Stimulated activated CD4-positive, alpha-beta T cell treated with anti-CD3 and anti-CD28 coated beads, Interleukin-1b, Interleukin-23, amount 100 ng/mL, for 1 hour (primary cell): ENCODE measurements at places on chromosomes 1 and 21.

- no peak for DNase-seq
Measured at GRCh38 chr1:204651843-204652421, 33.6 kb downstream of the LRRN2 start.

DNA sequence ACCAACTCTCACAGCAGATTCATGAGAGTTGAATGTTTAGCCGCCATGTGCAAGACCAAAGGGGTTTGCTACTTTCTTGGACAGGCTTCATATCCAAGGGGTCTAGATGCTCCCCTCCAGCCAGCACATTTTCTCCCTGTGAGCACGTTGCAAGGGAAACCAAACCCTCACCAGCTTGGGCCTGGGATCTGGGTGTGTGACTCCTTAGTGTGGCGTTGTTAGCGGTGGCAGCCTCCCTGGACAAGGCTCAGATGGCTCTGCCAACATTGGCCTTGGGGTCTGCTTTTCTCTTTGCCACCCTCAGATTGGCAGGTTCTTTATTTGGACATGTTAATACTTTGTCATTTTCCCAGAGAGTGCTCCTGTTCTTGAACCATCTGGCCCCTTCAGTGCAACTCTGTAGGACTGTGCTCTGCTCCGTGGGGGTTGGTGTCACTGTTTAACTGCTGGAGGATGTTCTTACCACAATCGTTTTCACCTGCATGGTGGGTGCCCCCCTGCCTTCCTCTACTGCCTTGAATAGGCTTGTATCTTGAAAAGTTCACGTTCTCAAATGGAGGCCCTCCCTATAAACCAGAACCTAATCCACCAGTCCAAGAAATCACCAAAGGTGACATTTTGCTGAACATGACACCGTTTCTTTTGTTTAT is 13.4 kb downstream of the ABCG1 start:
- DNase-seq = no peak

GRCh38 chr1:70043804-70044203 is 161.6 kb downstream of the LRRC40 start:
- no peak for DNase-seq

DNA sequence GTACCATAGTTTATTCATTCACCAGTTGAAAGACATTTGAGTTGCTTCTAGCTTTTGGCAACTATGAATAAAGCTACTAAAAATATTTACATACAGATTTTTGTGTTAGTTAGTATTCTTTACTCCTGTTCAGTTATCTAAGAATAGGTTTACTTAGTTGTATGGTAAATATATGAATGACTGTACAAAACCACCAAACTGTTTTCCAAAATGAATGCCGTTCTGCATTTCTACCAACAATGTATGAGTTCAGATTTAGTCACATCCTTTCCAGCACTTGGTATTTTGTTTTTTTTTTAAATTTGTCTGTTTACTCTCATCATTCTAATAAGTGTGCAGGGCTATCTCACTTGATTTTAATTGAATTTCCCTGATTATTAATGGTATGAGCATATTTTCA is 3.4 kb upstream of the KIFAP3 start:
- DNase-seq = no peak

DNA sequence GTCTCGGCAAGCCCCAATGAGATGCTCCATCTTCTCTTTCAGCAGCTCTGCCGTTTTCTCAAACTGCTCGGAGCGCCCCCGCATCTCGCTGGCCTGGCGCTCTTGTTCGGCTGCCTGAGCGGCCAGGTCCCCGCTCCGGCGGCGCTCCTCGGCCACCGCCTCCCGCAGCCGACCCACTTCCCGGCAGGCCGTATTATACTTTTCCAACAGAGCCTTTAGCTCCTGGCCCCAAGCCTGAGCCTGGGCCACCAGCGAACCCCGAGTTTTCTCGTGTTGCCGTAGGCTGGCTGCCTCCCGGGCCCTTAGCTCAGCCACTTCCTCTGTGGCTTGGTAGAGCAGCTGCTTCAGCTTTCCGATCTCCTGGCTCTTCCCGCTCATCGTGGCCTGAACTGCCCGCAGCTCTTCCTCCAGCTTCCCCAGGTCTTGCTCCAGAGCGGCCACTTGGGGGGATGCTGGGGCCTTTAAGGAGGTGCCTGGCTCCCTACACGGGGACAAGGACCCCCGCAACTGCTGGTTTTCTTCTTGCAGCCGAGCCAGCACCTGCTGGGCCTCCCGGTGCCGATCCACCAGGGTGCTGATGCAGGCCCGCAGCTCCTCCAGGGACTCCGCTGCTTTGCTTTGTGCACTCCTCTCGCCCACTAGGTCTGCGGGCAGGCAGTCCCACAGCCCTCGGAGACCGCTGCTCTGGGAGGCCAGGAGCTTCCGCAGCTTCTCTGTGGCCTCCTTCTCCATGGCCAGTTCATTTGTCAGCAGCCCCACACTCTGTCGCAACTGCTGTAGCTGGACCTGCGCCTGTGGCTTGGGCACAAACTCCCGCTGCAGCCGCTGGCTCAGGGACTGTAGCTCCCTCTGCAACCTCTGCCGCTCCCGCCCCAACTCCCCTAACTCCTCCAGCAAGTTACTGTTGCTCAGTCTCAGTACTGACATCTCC is 13.4 kb upstream of the PIAS3 start:
- no peak for DNase-seq

- no peak for DNase-seq
Measured at GRCh38 chr1:3905266-3905952, 5.3 kb upstream of the C1orf174 start.

- DNase-seq = no peak
Measured at GRCh38 chr21:36024782-36025181, 35.5 kb downstream of the SETD4 start.

DNA sequence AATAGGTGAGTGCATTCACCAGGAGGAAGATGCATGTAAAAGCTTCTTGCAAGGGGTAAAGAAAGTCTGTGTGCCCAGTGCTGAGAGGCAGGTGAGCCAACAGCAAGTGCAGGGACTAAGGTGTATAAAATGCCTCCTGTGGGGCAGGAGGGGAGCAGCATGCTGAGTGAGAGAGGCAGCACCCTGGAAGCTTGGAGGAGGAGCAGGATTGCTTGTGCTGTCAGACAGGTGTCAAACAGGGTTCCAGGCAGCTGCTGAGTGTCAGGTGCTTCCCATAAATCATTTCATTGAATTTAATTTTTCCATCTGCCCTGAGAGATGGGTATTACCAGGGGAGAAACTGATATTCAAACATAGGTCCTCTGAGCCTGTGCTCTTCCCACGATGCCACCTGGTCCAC is 13.9 kb downstream of the BSND start:
- DNase-seq = no peak

GRCh38 chr1:19044471-19044870 is 88.0 kb upstream of the IFFO2 start:
- no peak for DNase-seq

GRCh38 chr1:243312952-243313634 is 57.3 kb downstream of the SDCCAG8 start:
- no peak for DNase-seq

GRCh38 chr1:156076609-156077429 is 5.4 kb downstream of the MEX3A start:
- no peak for DNase-seq

DNA sequence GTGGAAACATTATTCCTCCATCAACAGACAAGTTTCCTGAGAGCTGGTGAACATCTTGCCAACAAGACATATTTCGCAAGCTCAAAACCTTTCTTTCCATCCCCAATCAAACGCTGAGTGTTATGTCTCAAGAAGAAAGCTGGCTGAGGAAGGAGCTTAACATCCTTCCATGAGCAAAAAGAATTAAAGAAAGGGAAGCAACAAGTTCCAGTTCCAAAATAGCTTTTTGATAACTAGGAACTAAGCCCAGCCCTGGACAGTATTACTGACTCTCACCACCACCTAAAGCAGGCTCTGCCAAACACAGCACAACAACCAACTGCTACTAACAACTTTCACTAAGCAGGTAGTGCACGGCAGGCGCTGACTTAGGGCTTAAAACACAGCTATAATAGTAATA is 50.2 kb downstream of the CAPZB start:
- no peak for DNase-seq

GRCh38 chr21:26946744-26947446 is 20.0 kb downstream of the ADAMTS5 start:
- no peak for DNase-seq

DNA sequence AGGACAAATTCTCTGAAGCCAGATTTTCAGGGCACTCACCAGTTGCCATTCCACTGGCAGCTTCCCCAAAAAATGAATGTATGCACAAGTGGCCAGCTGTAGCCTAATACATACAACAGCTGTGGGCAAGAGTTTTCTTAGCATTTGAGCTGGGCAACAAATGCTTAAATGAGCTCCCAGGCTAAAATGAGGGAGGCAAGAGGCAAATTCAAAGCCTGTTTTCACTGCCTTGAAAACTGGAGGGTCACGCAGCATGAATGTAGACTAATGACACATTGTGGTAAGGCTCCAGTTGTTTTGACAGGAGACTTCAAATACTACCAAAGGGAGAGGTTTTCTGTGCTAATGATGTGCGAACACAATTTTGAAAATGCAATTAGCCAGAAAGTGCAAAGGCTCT is 88.2 kb downstream of the TIAM1 start:
- DNase-seq = no peak

DNA sequence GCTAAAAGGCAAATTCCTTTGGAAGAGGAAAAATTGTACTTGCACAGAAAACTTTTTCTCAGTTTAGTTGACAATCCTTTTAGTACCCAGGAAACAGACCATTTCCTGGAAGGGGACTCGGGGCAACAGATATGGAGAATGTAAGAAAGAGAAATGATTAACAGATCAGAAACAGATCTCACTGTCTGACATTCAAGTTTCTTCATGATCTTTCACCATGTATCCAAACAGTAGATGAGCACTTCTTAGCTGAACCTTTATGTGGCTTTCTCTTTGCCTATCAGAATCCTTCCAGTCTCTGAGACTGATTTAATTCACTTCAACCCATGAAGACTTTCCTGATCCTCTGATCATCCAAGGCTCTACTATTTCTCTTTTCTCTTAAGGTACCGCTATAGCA is 2.7 kb downstream of the TTLL7 start:
- no peak for DNase-seq

DNA sequence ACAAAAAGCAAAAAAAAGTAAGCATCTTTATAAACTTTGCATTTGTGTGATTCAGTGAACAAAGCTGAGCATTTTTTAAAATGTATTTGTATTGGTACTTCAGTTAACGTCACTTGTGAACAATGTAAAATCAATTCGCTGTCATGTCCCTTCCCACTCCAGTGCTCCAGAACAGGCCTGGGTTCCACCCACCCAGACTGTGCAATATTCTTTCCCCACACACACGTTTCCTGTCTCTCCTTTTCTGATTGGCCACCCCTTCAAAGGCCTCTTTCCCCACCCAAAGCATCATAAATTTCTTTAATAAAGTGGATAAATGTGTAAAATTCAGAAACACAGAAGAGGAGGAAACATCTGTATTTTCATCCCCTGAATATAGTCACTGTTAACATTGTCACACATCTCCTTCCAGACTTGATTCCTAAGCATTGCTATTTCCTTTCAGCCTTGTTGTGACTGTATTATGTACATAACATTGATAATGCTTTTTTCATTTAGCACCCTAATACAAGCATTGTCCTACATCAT is 12.0 kb downstream of the CLEC20A start:
- no peak for DNase-seq

GRCh38 chr1:57600424-57600823 is 176.6 kb upstream of the DAB1 start:
- DNase-seq = no peak

GRCh38 chr1:244730153-244730933 is 77.4 kb downstream of the DESI2 start:
- DNase-seq = no peak

GRCh38 chr1:60809204-60809980 is 273.0 kb upstream of the NFIA start:
- no peak for DNase-seq

GRCh38 chr1:155241069-155241679 is 14.1 kb downstream of the ENTREP3 start:
- no peak for DNase-seq

GRCh38 chr21:20802631-20803260 is 195.5 kb upstream of the NCAM2 start:
- DNase-seq = no peak

- DNase-seq = no peak
Measured at GRCh38 chr1:15328351-15329103, 81.2 kb upstream of the EFHD2 start.

- no peak for DNase-seq
Measured at GRCh38 chr21:34874684-34875513, 174.2 kb downstream of the RUNX1 start.

GRCh38 chr1:54610048-54610447 is 13.3 kb downstream of the FAM151A start:
- no peak for DNase-seq

DNA sequence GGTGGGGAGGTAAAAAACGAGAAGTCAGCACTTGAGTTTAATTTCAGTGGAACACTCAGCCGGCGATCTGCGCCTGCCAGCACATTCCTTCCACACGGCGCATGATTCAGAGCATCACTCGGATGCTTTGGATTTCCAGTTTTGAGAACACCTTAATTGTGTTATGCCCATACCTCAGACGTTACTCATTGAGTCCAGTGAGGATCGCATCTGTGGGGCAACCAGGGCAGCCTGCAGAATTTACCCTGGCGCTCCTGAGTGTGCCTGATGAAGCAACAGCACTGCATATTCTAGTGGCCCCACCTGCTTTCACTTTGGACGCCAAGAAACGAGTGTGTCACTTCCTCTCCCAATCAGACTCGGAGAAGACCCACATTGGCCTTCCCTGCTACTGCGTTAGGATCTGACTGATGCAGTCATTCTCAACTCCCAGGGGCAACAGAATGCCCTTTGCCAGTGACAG is 19.9 kb downstream of the FAM89A start:
- DNase-seq = no peak

GRCh38 chr1:162676087-162676486 is 43.8 kb downstream of the DDR2 start:
- no peak for DNase-seq

DNA sequence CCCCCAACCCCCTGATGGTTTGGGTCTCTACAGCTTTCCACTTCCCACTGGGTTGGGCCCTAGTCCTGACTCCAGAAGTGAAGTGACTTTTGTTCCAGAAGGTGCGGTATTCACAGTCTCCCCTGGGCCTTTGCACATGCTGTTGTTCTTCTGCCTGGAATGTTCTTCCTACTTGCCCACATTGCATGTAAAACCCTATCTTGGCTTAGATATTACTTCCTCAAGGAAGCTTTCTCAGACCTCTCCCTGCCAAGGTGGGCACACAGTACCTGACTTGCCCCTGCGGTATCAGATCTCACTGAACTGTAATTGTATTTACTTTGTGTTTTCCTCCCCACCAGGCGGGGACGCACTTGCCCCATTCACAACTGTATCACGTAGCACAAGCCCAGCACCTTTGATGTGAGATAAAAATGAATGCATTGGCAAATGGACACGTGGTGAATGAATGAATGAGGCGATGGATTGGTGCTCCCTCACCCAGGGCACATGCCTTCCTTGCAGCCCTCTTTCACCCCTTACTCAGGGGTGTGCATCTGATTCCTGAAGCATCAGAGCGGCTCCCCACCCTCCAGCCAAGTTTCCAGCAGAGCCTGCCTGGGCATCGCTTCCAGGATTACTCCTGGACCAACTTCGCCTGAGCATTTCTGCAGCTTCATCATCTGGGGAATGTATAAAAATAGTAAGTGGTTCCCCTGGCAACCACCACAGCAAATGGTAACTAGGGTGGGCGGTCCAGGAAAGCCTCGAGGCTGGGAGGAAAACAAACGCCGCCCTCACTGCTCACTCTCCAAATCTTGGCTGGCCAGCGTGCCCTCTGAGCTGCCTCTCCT is 19.8 kb downstream of the NENF start:
- DNase-seq = no peak
